ENCODE measurements at places on chromosomes 6 and 20.

GRCh38 chr6:6729971-6730370 lies 141.5 kb downstream of the LY86 start:
- no peak for DNase-seq

- no peak for DNase-seq
Measured at GRCh38 chr6:24743944-24744335, 25.0 kb upstream of the C6orf62 start.

- DNase-seq, result no peak
Measured at GRCh38 chr6:123901436-123901835, 97.8 kb downstream of the NKAIN2 start.

- peak; percentile 92 for DNase-seq
Measured at GRCh38 chr6:160005861-160006540, 37.1 kb downstream of the IGF2R start.

GRCh38 chr6:108115598-108116058 lies 41.1 kb upstream of the OSTM1 start:
- no peak for DNase-seq

- no peak for DNase-seq
Measured at GRCh38 chr6:83008626-83009025, 57.0 kb downstream of the UBE3D start.

GRCh38 chr6:19791267-19791666 lies 45.9 kb upstream of the ID4 start:
- DNase-seq, result no peak

DNA sequence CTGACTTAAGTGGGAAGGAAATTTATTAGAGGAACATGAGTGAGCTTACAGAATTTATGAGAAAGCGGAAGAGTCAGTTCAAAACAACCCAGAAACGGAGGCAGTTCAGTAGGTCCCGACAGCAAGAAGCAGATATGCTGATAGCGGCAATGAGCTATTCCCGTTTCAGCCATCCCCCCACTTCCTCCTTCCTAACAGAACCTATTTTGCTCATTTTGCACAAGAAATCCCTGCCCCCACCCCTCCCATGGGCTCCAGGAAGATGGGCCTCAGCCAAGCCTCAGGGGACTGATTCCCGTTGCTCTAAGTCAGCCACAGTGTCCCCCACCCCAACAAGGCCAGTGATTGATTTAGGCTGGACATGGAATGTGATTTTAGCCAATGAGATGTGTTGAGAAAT lies 157.5 kb downstream of the CEBPB start:
- no peak for DNase-seq
